ENCODE measurements at places on chromosomes 3 and 15.

GRCh38 chr3:13473020-13473419, 7.1 kb upstream of the HDAC11 start:
- no peak for DNase-seq

DNA sequence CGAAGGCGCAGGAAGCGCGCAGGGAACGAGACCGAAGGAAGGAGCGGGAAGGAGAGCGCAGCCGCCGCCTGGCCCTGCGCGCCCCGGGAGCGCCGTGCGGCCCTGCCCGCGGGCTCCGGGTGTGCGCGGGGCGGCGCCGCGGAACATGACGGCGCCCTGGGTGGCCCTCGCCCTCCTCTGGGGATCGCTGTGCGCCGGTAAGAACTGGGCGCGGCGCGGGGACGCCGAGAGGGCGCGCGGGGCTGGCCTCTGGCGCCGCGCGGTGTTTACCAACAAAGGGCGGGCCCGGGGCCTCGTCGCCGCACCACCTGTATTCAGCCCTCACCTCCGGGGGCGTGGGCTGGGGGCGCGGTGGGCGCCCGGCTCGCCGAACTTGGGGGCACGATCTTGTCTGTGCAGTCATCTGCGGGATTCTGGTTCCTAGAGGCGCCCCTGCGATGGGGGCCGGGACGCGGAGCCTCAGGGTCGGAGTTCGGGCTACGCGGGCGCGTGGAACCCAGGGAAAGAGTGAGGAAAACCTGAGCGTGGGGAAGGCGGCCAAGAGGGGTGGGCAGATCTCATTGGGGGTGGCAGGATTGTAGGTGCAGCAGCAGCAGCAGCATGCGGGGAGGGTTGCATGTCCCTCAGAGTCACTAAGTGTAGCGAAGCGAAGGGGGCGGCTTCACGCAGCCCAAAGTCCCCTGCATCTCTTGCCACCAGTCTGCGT, 641 bp downstream of the ACVR2B start:
- no peak for DNase-seq

GRCh38 chr15:100849021-100849854, 30.4 kb upstream of the ALDH1A3 start:
- no peak for DNase-seq

DNA sequence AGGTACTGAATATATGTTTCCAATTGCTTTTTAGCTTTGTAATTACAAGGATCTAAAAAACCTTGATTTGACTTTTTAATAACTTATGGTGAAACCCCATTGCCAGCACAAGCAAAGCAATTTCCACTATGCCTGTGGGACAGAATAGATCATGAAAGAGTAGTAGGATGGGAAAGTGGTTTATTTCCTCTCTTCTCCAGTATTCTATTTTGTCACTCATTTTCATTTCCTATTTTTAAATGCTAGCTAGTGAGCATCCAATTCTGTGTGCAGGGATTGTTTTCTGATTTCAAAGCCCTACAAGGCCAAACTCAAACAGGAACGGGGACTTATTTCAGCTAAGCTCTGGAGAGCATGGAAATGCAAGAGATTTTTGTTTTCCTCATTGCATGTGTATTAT, 132.0 kb upstream of the TGFBR2 start:
- no peak for DNase-seq

DNA sequence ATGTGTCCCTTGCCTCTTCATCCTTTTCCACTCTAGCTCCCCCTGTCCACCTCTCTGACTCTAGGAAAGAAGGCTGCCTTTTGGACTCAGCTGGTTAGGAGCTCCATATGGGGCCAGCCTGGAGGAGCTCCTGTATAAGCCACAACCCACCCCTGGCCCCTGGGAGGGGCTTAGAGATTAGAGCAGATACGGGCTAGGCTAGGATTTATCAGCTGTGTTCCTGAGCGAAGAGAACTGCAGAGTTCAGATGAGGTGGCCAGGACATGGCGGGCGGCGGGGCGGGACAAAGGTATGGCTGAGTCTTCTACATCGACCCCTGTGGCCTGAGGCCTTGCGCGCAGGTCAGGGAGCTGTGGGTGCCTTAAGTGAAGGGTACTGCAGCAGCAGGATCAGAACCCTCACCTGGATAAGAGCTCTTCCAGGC, 7.9 kb downstream of the NBEAL2 start:
- DNase-seq = no peak

Measured in amniotic stem cell (primary cell).